Stimulated activated CD4-positive, alpha-beta T cell treated with anti-CD3 and anti-CD28 coated beads, Interleukin-2, amount 100 ng/mL, for 4 hours (primary cell): ENCODE measurements at places on chromosomes 7 and 10.

GRCh38 chr10:127833804-127834203 lies 58.9 kb downstream of the CLRN3 start:
- DNase-seq: no peak

DNA sequence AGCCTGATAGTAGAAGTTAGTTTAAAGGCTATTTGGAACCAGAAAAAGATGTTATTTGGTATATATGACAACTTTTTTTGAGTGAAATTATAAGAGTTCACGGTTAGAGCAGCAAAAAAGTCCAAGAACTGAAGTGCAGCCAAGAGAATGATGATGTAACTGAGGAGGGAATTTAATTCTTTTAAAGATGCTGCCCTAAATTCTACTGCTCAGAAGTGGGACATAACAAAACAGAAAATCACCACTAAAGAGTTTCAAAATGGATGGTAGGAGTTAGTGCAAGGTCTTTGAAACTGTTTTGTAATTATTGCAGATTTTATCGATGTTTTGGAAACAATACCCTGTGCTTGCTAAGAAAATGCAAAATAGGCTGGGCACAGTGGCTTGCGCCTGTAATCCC lies 6.5 kb downstream of the SAMD8 start:
- DNase-seq: no peak

- DNase-seq: no peak
Measured at GRCh38 chr7:139351027-139351426, 8.7 kb upstream of the LUC7L2 start.

- no peak for DNase-seq
Measured at GRCh38 chr7:18038382-18038781, 10.7 kb upstream of the PRPS1L1 start.

- DNase-seq: no peak
Measured at GRCh38 chr10:118161461-118162246, 114.9 kb upstream of the RAB11FIP2 start.

DNA sequence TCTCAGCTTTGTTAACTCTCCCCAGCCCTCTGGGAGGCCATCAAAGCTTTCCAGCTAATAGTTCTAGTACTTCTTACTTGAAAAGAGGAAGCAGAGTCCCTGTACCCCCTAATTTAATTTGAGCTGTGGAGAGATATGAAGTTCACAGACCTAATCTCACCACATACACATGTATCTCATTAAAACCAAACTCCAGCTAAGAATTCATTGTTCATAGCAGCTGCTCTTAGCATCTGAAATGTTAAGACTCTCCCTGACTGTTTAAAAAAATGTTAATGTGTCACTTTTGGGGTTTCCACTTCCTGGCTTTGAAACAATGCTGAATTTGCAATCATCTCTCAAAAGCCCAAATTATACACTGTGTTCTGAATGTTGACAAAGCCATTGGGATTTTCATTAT lies 16.2 kb upstream of the MRC1 start:
- DNase-seq: no peak

GRCh38 chr7:43302773-43303460 lies 190.5 kb downstream of the HECW1 start:
- DNase-seq: no peak

DNA sequence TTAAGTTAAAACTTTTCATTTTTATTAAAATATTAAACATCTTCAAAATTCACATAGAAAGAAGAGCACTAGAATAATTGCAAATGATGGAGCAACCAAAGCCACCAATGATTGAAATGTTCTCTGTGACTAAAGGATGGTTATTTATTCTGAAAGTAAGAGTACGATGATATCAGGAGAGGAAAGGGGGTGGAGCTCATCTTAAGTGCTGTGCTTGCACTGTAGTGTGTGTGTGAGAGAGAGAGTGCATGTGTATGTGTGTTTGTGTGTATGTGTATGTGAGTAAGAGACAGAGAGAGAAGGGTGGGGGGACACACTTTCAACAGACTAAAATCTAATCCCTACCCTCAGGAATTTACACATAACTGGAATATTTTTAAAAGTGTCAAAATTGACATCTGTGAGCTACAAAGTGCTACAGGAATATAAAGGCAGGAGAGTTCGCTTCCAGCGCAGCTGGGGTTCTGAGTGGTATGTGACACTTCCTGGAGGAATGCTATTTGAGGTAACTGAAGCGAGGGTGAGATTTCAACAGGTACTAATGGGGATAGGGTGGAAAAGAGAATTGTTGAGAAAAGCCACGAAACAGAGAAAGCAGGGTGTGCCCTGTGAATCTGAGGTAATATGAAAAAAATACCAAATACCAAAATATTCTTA lies 57.2 kb upstream of the SMNDC1 start:
- no peak for DNase-seq

DNA sequence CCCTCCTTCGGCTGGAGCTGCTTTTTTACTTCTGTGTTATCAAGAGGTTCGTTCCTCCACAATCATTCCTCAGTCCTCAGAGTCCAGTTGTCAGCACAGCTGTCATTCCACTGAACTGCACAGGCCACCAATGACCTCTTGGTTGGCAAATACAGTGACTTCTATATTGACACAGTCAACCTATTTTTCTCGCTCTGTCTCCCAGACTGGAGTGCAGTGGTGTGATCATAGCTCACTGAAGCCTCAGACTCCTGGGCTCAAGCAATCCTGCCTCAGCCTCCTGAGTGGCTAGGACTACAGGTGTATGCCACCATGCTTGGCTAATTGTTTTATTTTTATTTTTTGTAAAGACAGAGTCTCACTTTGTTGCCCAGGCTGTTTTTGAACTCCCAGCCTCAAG lies 27.7 kb downstream of the CRCP start:
- no peak for DNase-seq

DNA sequence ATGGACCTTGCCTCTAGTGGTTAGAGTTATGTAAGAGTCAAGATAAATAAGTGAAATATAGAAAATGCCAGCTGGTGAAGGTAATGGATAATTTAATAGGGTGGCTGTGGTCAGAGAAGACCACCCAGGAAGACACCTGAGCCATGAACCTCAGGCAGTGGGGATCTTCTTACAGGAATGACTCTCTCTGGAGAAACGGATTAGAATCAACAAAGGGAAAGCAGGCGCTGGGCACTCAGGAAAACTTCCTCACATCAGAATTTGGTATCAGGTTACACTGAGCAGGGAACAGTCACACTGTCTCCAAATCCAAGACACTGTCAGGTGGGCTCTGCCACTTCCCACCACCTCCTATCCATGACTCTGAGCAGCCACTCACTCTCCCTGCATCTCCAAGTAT lies 132.6 kb downstream of the DYNC2I1 start:
- DNase-seq: no peak

DNA sequence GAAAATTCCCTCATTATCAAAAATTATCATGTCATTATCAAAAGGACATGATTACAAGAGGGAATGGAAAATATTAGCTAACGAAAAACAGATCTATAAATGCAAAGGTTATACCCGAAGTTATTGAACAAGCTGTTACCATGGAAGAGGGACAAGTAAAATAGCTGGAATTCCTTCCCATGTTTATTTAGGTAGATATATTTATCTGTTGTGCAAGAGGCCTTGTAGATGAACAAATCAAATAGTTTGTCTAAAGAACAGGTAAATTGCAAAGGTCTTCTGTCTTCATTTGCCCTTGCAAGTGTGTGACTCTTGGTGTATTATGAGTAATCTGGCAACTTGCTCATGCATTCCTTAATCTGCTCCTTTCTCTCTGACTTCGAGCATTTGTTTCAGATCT lies 1170.9 kb downstream of the SORCS1 start:
- no peak for DNase-seq

GRCh38 chr7:24899905-24900304 lies 80.1 kb downstream of the OSBPL3 start:
- DNase-seq: no peak

DNA sequence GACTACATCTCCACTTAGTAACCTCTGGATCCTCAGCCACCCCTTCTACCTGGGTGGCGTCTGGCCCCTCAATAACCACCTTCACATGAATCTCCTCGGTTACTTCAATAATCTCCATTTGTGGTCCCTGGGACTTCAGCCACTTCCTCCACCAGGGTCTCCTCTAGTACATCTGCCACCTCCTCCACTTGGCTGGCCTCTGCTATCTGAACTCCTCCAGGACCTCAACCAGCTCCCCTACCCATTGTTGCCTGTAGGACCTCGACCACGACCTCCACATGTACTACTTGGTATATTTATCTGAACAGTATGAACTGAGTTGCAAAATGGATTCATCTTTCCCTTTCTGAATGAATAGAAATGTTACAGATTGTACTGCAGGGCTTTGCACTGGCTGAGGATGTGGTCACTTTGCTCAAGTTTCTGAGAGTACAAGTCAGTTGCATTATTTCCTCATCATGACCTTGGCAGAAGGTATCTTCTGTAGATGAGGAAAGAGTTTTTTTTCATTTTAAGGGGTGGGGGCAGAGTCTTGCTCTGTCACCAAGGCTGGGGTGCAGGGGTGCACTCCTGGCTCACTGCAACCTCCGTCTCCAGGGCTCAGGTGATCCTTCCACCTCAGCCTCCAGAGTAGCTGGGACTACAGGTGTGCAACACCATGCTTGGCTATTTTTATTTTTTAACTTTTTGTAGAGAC lies 36.0 kb downstream of the MAT1A start:
- no peak for DNase-seq

DNA sequence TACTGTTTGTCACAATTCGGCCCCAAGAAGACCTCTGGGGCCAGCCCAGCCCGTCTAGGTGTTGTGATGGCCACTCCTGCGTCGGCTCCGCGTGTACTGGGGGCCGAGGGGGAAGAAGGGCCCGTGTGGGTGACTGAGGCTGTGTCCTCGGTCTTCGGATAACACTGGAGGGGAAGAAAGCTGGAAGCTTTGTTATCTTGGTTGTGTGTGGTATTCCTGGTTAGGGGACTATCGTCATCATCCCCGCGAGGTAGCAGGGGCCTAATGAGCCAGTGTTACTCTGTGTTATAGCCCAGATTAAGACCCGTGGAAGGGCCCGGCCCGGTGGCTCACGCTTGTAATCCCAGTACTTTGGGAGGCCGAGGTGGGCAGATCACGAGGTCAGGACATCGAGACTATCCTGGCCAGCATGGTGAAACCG lies 854 bp downstream of the MTG1 start:
- no peak for DNase-seq

- DNase-seq: no peak
Measured at GRCh38 chr10:113169111-113169510, 219.1 kb downstream of the TCF7L2 start.

GRCh38 chr7:113752289-113752688 lies 166.5 kb downstream of the PPP1R3A start:
- DNase-seq: no peak

GRCh38 chr7:43211693-43212092 lies 99.2 kb downstream of the HECW1 start:
- no peak for DNase-seq

- DNase-seq: no peak
Measured at GRCh38 chr7:82705517-82706260, 262.1 kb upstream of the CACNA2D1 start.

- DNase-seq: no peak
Measured at GRCh38 chr10:117345143-117345542, 30.1 kb downstream of the PDZD8 start.

- no peak for DNase-seq
Measured at GRCh38 chr10:60314069-60314940, 75.4 kb downstream of the ANK3 start.

- no peak for DNase-seq
Measured at GRCh38 chr10:27857616-27858015, 112.0 kb upstream of the MKX start.

GRCh38 chr7:74360008-74360407 lies 70.8 kb downstream of the CLIP2 start:
- DNase-seq: no peak

- no peak for DNase-seq
Measured at GRCh38 chr10:31397852-31398251, 78.8 kb downstream of the ZEB1 start.

DNA sequence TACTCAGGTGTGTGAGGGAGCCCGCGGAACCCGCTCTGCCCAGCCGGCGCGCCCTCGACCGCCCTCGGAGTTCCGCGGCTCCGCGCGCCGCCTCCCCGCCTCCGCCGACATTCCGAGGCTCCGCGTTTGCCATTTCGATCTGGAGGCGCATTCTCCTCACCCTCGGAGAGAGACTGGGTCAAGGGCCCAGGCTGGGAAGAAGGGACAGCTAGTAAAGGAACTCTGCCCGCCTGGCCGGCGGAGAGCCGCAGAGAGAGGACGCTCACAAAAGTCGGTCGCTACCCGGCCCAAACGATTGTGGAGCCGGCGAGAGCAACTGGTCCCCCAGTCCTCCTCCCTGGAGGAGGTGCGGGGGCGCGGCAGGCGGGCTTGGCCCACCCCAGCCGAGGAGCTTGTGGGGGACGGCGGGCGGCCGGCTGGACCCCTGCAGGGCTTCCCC lies 74.5 kb upstream of the LEP start:
- DNase-seq: no peak

DNA sequence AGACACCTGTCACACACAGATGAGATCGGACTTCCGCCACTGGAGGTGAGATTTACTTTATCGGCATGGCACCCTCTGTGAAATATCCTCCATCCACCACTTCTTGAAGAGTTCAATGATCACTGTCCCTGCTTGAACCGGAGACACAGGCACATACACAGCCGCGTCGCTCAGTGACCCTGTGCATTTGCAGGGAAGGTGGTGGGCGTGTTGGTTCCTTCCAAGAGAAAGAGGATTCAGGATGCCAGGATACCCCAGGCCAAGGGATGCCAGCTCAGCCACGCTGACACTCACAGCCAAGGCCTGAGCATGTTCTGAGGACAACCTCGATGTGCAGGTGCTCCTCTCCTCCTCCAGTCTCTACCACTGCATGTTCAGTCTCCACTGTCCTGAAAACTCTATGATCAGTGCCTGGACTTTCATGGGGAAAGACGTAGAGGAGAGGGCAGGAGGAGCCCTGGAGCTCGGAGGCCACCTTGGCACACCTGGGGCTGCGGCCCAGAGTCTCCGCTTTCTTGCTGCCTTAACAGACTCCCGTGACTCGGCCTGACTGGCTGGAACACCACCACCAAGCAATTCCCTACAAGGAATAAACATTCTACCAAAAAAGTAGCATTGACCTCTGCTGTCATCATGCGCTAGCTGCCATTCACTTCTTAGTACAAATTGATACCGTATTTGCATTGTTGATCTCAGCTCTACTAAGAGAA lies 115.2 kb downstream of the TCERG1L start:
- no peak for DNase-seq

GRCh38 chr10:79310200-79310865 lies 36.9 kb upstream of the PPIF start:
- no peak for DNase-seq

- DNase-seq: no peak
Measured at GRCh38 chr7:17939211-17939605, 1.1 kb downstream of the SNX13 start.

GRCh38 chr10:8054244-8054493 lies 319 bp upstream of the GATA3 start:
- no peak for DNase-seq
